NCI-H187 treated with DMSO at 0.1 percent for 48 hours (cell line): ENCODE measurements at places on chromosomes 6 and 20.

GRCh38 chr20:53712212-53712977, 118.8 kb upstream of the ZNF217 start:
- DNase-seq: no peak

DNA sequence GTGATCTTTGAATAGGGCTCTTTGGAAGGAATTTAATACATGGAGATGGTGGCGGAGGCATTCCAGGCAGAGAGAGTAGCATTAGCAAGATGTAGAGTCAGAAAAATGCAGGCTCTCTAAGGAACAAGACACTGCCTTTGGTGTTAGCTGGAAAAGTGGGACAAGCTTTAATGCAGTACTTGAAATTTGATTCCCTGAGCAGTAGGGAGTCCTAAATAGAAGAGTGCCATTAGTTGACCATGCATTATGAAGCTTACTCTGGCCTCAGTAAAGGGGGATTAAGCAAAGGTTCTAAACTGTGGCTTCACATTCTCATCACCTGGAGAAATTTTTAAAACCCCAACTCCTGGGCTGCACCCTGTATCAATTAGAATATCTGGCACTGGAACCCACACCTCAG, 494.8 kb upstream of the SOX4 start:
- DNase-seq: peak; percentile 39

DNA sequence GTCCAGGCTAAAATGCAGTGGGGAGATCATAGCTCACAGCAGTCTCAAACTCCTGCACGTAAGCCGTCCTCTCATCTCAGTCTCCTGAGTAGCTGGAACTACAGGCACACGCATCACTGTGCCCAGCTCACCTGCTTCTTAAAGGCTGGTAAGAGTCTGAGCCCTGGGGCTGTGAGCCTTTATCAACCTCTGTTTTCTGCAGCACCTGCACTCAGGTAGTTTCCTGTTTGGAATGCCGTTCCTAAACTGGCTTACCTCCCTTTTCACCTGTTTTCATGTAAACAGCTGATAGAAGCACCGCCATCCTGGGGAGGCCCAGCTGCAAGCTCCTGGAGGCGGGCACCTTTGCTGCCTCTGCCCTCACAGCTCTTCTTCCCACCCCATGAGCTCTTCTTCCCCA, 45.4 kb downstream of the SLC24A3 start:
- DNase-seq: no peak

GRCh38 chr6:150967910-150968309, 102.4 kb downstream of the MTHFD1L start:
- DNase-seq: no peak

- DNase-seq: no peak
Measured at GRCh38 chr20:47118641-47119040, 224.0 kb downstream of the EYA2 start.

DNA sequence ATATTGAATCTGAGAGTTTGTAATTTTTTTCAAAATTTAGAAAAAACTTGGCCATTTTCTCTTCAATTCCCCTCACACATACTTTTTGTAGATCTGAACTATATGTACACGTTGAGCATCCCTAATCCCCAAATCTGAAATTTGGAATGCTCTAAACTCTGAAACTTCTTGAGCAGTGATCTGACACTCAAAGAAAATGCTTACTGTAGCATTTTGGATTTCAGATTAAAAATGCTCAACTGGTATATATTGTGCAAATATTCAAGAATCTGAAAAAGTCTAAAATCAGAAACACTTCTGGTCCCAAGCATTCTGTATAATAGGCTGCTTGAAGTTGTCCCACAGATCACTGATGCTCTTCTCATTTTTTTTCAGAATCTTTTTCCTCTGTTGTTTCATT, 78.8 kb upstream of the ZBTB24 start:
- no peak for DNase-seq

- no peak for DNase-seq
Measured at GRCh38 chr6:143967706-143968376, 40.2 kb downstream of the PLAGL1 start.

DNA sequence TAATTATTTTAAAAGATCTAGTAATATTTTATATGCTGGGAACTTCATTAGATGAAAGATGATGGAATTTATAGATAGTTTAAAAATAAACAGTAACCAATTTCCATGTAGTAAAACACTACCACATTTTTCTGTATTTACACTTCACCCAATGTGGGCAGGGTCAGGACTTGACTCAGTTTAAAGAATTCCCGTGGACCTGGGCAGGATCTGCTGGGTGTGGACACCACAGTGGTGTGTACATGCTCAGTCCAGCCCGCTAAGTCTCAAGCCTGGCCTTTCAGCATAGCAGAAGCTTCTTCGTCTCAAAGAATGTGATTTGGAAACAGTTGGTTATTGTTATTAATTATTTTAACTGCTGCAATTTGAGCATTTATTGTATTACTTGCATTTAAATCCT, 364.2 kb downstream of the SYNE1 start:
- DNase-seq: no peak

DNA sequence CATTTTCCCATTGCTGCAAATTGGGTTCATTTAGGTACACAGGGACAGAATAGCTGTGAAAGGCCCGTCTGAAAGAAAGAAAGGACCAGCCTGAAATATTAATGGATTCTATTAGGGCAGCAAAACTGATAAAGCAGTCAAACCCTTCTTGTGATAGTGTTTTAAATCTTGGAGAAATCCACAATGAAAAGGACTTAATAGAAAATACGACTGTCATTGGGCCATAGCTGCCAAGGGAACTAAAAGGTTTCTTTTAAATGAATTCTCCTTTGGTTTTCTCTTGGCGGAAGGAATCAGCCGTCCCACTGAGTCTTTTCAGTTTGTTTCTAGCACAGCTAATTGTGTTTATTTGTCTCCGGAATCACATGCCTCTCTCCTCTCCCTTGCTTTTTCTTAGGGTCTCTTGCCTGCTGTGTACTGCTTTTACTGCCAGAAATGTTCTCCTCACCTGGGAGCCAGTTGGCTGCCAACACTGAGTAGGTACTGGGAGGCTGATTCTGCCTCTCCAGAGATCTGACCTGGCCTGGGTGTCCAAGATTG, 11.3 kb downstream of the PAQR8 start:
- DNase-seq: no peak

DNA sequence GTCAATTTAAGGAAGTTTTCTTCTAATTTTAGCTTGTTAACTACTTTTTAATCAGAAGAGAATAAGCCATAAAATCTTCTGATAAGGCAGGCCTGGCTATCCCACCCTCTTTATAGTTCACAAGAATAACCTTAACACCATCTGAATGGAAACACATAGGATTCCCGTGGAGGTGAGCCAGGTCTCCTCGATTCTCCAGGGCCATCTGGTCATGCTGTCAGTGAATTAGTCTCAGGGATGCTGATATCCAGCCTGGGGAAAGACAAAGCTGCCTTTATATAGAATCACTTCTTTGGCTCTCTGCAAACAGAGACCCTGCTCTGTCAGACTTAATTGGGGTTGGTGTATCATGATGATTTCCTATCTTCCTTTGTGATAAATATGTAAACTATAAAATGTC, 30.1 kb upstream of the TAGAP start:
- DNase-seq: no peak

- no peak for DNase-seq
Measured at GRCh38 chr6:71011871-71012371, 55.1 kb upstream of the B3GAT2 start.

DNA sequence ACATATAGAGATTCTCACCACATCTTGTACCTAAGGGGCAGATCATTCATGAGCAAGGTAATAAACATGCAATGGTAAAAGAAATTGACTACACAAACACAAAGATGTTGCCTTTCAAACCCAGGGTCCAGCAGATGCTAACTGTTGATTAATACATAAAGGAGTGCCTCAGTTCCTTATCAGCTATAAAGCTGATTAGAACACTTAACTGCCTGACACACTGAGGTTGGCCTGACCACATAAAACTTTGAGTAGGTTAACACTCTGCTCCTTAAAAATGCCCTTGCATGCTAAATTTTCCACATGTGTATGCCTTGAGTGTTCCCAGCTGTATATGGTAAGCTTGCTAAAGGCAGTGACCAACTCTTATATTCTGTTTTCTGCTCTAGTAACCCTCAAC, 14.9 kb downstream of the CRISP2 start:
- no peak for DNase-seq

DNA sequence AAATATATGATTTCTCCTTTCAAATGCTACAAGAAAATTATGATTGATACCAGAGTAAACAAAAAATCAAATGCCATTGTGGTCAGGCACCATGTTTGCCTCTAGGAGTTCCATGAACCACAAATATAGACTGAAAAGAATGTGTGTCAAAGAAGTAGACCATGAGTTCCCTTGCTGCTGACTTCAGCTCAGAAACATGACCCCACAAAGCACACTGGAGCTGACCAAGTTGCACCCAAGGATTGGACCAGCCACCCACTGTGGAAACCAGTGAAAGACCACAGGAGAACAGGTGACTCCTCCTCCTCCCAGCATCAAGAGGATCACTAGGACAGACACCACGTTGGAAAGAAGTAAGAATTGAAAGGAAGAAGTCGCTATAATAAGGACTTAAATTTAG, 90.8 kb upstream of the TENT5A start:
- DNase-seq: no peak

DNA sequence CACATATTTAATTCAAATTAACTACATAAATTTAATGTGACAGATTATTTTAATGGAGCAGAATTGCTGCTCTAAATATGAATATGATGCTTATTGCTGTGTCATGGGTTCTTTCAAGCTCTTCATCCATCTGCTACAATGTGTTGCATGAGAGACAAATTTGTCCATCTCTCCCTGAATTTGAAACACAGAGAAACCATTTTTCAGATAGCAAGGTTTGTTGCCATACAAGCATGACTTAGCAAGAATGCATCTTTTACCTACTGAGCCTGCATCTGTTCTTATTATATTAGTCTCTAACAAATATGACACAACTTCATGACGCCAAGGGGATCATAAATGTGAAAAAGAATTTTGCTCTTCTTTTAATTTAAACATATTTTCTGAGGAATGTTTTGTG, 8.0 kb upstream of the UTRN start:
- DNase-seq: no peak

GRCh38 chr6:87504441-87504840, 31.7 kb downstream of the SLC35A1 start:
- no peak for DNase-seq

- peak; percentile 66 for DNase-seq
Measured at GRCh38 chr6:107585815-107586435, 96.0 kb downstream of the SOBP start.

DNA sequence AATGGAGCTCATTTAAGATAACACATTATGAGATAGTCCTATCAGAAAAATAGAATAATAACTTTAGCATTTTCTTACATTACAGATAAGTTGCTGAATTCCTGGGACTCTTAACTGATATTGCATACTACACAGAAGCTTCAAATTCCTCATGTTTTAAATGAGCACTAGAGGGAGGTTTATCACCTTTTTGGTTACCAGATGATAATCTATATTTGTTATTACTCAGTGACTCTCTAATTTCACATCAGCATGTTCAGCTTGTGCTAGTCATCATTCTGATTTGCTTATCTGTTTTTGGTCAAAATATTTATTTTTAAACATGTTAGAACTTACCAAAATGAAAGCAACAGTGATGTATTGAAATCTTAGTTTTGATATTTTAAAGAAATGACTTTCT, 20.5 kb upstream of the GJA10 start:
- no peak for DNase-seq

DNA sequence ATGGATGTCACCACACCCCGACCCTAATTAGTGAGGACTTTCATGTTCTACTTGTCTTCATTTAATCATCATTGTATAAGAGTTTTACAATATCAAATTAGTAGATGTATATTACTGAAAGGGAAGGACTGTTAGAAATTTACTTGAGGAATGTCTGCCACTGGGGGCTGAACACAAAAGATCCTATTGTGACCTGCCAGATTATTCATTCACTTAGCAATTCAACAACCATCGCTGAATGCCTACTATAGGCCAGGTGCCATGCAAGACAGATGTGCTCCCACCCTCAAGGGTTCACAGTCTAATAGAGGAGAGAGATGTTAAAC, 8.0 kb upstream of the RBCK1 start:
- no peak for DNase-seq

GRCh38 chr6:72813807-72814596, 192.1 kb downstream of the KCNQ5 start:
- no peak for DNase-seq

GRCh38 chr20:16069389-16070010, 503.7 kb downstream of the KIF16B start:
- no peak for DNase-seq

DNA sequence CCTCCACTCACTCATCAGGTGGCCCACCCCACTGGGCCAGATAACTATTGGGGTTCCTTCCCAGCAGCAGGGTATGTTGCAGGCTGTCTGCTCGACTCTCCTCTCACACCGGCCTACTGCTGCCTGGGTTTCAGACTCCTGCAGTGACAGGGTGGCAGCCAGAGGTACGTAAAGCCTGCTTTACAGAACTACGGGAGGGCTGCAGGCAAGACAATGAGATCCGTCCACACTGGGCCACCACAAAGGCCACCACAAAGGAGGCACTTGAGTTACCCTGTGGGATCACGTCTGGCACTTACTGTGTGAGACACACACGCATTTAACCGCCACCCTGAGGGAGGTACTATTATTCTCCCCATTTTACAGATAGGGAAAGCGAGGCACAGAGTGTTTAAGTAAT, 78.5 kb downstream of the NFATC2 start:
- no peak for DNase-seq

- DNase-seq: no peak
Measured at GRCh38 chr20:19786311-19786710, 28.3 kb downstream of the RIN2 start.

DNA sequence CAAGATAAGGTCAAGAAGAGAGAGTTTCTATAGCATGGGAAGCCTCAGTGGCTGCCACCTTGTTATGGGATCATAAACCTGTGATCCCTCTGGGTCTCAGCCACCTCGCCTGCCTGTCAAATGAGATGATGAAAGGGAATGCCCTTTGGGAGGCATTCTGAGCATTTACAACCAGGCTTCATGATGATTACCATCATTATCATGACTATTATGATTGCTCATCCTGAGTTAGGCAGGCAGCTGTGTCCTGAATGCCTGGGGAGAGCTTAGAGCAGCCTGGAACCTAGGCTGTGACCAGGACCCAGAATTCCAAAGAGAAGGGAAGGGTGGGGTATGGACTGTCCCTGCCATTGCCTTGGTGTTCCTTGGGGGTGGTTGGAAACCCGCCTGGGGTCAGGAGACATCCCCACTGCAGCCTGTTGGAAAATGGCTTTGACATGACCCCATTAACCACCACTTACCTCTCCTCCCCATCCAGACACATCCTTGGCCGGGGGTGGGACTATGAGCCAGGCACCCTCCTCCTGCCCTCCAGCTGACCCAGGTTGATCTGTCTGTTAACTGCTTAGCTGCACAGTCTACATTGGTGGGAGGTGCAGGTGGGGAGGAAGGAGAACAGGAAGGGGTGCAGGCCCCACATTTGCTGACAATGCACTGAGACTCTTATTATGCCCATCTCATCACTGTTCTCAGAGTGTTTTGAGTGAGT, 51.9 kb downstream of the LRFN2 start:
- no peak for DNase-seq

GRCh38 chr6:151905072-151905471, 97.6 kb downstream of the ESR1 start:
- DNase-seq: no peak
